ENCODE measurements at places on chromosomes 5 and 9.

DNA sequence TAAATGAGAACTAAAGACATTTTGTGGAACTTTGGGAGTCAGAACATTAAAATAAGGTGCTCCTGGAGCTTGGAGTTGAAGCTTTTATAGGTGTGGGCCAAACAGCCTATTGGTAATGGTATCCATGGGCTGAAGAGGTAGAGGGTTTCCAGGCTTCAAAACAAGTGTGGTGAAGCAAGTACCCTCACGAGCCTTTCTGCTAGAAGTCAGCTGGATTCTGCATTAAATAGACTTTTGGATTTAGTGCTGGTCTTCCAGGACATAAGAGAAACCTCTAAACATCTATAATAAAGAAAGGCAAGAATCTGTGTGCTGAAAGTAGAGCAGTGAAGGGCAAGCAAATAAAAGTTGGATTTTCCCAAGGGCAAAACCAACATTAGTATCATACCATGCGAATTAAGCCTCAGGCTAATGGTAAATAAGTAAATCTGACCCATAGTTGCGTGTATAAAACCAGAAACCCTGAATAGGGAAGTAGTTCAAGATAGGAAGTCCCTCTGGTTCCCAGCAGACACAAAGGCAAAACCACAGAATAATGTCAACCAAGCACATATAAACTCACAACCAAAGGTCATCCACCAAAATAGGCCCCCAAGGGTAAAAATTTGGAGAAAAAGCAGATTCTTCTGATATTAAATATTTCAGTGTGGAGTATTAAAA, 306.3 kb downstream of the TLE4 start:
- DNase-seq, result no peak

DNA sequence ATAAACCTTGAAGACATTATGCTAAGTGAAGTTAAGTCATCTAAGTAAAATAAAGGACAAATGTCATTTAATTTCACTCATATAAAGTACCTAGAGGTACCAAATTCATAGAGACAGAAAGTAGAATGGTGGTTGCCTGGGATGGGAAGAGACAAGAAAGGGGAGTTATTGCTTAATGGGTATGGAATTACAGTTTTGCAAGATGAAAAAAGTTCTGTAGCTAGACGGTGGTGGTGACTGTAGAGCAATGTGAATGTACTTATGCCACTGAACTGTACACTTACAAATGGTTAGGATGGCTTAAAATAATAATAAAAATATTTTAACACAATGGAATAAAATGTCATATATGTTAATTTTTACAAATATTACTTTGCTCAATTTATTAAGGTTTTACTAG, 128.0 kb downstream of the MPDZ start:
- DNase-seq, result no peak

GRCh38 chr5:159058716-159059636, 40.7 kb downstream of the EBF1 start:
- DNase-seq, result no peak

GRCh38 chr5:170390472-170390871, 1.3 kb upstream of the KCNMB1 start:
- no peak for DNase-seq

DNA sequence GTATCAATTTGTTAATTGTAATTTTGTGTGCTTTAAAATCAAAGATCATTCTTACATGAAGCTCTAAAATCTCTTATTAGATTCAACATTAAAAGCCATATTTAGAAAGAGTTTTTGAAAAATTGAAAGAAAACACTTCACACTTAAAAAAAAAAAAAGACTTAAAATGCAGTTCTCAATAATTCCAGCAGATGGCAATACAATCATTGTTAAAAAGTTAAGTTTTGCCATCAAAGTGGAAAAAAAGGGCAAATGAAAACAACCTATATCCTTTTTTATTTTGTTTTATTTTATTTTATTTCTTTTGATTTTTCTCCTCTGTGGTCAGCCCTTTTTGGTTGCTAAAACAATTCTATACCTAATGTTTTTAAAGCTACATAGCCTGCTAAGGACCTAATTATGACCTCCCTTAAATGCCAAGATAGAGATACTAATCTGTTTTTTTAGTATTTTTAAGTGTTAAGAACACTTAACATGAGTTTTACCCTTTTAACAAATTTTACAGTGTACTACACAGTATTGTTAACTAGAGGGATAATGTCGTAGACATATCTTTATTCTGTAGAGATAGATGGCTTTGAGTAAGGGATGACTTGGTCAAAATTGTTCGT, 154.2 kb upstream of the DAB2 start:
- no peak for DNase-seq

- DNase-seq, result no peak
Observed at GRCh38 chr9:128144239-128145181, 4.7 kb upstream of the LCN2 start.

DNA sequence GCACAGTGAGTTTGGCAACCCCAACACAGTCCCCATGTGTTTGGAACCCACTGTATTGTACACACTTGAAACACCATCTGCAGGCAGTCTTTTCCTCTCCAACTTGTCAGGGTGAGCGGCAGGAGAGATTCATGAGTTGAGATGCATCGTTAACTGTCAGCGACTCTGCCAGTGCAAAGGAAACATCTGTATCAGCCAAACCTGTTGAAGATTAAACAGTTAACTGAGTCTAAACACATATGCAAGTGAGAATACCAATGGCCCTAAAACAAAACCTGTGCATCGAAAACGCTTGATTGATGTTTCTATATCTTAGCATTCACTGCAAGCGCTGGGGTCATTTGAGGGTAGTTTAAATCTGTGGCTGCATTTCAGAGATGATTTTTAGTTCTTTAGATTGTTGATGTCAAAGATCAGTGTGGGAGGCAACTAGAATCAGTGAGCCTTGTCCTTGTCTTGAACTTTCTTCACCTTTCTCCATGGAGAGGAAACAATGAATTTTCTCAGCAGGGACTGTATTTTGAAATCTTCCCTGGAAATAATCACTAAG, 41.3 kb upstream of the PAM start:
- no peak for DNase-seq

DNA sequence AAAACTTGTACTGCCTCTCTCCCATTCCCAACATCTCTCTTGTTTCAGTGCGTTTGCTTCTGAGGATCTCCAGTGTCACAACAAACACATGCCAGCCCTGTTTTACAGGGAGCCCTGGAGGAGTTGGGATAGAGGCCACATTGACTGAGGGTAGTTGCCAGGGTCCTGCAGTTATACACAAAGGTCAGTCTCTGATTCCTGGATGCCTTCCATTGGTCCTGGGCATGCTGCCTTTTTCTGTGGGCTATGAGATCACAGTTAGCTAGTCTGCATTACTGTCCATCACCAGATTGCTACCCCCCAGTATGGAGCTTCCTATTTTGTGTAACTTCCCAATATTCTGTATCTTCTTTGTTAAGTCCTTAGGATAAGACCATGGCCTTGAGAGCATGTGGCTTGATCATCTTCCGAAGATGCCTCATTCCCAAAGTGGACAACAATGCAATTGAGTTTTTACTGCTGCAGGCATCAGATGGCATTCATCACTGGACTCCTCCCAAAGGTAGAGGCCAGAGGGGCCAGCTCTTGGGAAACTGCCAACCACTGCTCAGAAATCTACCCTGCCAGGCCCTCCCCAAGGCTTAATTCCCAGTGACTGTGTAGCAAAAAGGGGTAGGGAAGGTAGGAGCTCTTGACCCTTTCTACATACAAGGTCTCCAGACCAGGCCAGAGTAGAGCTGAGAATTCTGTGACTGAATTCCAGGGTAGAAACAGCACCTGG, 9.5 kb downstream of the NUDT2 start:
- DNase-seq, result no peak
